ENCODE measurements at places on chromosomes 11 and 22.

DNA sequence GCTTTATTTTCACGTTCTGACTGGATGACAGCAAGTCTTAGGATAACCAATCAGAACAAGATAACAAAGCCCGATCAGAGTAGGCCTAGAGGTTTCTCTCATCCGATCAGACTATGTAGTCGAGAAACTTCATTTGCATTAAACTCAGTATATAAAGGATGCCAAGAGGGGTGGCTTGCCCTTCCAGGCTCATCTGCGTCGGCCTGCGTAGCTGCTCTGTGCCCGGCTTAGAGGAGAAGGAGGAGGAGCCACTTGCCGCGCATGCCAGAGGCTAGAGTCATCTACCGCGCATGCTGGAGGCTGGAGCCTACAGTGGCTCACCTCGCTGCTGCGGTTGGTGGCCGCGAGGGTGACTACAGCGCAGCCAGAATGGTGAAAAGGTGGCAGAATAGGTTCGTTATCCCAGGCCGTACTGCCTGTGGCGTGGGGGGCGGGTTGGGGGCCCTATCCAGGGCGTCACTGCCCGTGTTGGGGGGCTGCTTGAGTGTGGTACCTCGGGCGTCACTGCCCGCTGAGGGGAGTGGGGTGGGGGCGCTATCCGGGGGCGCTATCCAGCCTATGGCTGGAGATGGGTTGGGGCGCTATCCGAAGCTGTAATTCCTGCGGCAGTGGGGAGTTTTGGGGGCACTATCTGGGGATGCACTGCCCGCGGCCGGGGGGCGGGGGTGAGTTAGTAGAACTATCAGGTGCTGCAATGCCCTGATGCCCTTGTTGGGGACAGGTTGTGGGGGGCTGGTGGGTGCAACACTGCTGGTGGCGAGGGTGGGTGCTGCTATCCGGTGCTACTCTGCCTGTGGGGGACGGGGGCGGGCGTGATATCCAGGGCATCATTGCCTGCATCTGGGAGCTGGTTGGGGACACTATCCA, at the start of gene RFPL2:
TSS of gene RFPL2 (minus strand) at position 218 of the 867 bp plus-strand sequence. CDS start 2,622 bp downstream, outside the sequence.
- no peak for DNase-seq

- DNase-seq = no peak
These were observed 62.1 kb upstream of the NUP50 start for GRCh38 chr22:45101515-45102227.

- DNase-seq = no peak
These were observed at the start of the genes NLRP14 and ZNF214 for GRCh38 chr11:7020183-7020917. Gene NLRP14 (plus strand): TSS chr11:7020479. CDS start chr11:7038587, 18,108 bp downstream. Gene ZNF214 (minus strand): TSS chr11:7020346. CDS start chr11:7002835, 17,511 bp downstream.

GRCh38 chr11:45097721-45098493, 48.5 kb upstream of the PRDM11 start:
- DNase-seq = no peak

DNA sequence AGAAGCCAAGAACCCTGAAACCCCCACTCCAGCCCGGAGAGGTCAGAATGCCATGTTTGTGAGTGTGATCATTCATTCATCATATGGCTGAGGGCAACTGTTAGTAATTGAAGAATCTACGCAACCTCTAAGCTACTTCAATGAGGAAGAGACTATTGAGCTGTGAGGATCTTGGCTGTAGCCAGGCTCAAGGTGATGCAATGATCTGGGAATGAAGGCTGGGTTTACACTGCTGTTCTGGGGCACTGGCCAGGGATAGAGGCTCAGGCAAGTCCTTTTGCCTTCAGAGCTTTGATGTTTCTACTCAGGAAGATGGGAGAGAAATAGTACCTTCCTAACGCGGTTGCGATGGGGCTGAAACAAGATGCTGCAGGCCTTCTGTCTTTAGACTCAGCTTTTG, 12.9 kb downstream of the CRYBB2 start:
- DNase-seq = no peak

DNA sequence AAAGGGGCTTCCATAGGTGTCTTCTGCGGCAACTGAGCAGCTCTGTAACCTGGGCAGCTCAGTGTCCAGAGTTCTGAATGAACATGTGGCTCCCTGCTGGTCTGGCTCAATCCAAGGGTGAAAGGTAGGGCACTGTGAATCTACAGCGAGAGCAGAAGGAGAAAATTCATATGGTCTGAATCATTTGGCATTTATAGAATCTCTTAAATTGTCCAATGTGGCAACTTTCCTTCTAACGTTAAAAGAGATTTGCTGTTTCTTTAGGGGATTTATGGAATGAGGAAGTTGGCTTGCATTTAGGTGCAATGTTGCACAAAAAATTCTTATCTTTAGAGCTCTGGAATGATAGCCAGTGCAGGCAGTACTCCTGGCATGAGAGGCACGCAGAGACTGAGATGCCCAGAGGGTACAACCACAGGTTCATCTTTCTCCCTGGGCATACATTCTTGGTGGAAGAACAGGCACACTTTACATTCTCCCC, 17.0 kb downstream of the ATXN10 start:
- no peak for DNase-seq

DNA sequence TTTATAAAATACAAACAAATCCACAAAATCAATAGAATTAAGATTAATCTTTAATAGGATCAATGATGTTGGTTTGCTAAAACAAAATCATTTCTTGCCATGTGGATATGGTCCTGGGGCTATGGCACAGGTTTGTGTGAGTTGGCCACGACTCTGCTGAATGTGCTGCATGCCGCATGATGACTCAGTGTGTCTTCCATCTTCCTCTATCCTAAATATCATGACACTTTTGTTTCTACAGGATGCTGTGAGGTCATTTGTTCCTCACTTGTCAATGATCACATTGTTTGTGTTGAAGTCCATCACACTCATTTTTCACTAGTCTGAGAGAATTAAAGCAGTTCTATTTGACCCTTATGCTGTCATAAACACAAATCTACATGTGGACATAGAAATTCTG, 167.2 kb upstream of the ZBED5 start:
- DNase-seq = no peak

GRCh38 chr11:12050470-12051286, 42.3 kb upstream of the DKK3 start:
- DNase-seq = no peak

GRCh38 chr22:24086310-24086709, 75.2 kb downstream of the CABIN1 start:
- no peak for DNase-seq

- DNase-seq = no peak
These were observed 17.2 kb upstream of the UVRAG start for GRCh38 chr11:75797792-75798191.

- DNase-seq = no peak
These were observed 119.2 kb downstream of the FEZ1 start for GRCh38 chr11:125376856-125377255.

DNA sequence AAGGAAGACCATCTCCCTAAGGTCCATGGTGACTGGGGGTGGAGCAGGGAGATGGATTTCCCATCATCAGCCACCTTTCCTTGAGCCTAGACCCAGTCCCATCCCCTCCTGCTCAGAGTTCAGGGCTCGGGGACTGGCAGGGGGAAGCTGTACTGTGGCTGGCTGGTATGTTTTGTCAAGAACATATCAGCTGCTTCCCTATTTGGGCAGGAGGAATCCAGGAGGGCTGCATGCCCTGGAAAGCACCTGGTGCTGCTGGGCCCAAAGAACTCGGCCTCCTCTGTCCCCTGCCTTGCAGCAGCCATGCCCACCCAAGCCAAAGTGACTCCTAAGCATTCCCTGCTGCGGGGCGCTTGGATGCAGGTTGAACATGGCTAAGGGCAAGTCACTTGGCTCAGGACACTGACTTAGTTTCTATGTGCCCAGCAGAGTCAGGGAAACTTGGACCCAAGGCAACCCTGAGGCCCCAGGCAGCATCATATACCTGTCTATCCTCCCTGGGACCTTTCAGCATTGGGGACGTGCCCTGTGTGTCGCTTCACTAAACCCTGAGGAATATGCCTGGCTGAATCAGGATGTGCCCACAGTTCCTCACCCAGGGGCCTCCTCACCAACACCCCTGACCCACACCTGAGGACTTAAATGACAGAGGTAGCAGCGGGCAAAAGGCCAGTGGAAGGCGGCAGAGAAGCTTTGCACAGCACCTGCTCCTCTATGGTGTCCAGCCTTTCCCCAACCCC, 43.1 kb downstream of the BUD13 start:
- no peak for DNase-seq

GRCh38 chr11:113106507-113106906, 145.3 kb downstream of the NCAM1 start:
- no peak for DNase-seq

DNA sequence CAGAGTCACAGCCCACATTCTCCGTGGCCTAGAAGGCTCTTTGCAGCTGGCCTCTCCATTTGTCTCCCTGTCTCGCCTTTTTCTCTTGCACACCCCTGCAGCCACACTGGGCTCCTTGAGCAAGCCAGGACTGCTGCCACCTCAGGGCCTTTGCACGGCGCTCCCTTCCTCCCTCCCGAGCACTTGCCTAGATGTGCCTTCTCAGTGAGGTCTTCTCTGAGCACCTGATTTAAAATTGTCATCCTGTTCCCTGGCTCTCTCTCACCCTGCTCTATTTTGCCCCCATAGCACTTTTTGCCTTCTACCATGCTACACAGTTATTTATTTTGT, 102.9 kb upstream of the THY1 start:
- DNase-seq = no peak

GRCh38 chr11:126638648-126639047, 283.2 kb downstream of the ST3GAL4 start:
- DNase-seq = no peak

GRCh38 chr11:58579192-58580129, 598 bp downstream of the ZFP91 start:
- DNase-seq = peak; percentile 88

DNA sequence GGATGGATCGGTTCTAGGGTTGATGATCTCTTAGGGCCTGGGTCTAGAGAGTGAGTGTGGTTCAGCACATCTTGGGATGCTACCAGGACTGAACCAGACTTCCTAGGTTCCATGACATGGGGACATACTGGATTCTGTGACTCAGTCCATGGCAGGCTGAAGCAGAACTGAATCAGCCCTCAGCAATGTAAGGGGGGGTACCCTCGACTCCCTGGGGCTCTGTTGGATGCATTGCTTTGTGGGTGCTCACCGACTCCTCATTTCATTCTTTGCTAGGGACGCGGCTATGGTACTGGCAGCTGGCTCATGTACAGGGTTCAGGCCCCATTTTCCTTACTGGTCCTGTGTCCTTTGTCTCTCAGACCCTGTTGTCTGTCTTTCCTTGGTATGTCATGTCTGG, 733 bp upstream of the GRAMD1B start:
- DNase-seq = no peak
